ENCODE measurements at places on chromosomes 3 and 15. TPM values are rescaled to one million over a fixed set of nuclear protein-coding genes. Genes with fewer than 3 reads are reported as not detected.

DNA sequence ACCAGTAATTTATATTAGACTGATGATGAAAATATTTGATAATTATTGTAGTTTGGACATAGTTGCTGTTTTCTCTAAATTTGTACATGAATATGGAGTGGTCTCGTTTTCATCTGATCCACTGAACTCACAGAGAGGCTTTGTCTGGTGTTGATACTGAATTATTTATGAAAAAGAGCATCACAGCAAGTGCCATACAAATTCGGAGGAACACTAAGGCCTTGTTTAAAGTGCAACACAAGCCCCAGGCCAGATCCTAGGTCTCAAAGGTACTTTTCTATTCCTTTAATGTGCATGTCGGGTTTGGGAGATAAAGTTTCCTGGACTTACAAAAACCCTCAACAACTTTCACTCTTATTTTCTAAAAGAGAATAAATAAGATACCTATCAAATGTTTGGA lies 796.8 kb upstream of the EPHA6 start:
- DNase-seq: no peak

FOXB1 gene
- total RNA-seq: 0.09 TPM

COL6A5 gene
- not detected for total RNA-seq

- no peak for DNase-seq
Observed at GRCh38 chr3:194277786-194278130, 73.4 kb downstream of the CPN2 start.

DNA sequence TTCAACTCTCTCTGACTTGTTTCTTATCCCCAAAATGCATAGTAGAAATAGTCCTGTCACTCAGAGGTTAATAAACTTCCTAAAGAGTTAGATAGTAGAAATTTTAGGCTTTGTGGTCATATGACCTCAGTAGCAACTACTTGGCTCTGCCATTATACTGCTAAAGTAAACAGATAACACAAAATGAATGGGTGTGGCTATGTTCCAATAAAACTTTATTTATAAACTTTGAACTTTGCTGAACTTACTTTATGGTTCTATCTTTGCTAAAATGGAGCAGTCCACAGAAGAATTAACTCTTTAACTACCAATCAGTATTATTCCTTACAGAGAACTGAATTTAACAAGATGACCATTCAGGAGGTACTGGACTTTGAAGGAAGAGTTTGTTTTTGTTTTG lies 393.6 kb upstream of the CDIN1 start:
- no peak for DNase-seq

DNA sequence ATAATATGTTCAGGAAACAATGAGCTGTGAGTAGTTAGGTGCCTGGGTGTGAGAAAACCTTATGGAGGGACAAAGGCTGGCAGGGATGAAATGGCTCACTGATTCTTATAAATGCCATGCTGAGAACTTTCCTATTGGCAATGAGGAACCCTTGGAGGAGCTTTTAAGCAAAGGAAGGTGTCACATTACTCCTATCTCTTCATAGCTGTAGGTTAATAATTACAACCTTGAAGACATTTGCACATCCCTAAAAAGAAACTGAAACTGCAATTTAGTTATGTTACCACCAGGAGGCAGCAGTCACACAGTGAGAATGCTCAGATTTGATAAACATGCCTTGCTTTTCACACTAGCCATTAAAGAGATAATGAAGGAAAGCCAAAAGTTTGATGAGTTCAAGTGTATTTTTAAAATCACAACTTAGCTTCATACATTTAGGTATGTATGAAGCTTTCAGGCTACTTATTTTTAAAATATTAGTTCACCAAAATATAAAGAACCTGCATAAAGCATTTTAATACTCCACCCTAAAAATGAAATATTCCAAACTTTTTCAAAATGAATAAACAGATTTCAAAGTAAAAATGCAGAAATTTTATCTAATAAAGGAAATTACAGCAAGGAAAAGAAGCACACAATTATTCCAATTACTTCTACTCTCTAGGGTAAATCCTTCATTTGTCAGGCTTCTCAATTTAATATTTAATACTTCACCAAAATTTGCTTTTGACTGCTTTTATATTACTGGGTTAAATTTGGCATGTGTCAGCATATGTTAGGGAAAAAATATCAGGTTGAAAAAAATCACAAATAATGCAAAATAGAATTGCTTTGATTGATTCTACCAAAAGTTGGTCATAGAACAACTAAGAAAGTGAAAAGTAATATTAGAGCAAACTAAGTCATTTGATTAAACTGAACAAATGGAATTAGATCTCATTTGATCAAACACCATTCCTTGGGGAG lies 136.9 kb upstream of the SLC2A2 start:
- DNase-seq: no peak

DNA sequence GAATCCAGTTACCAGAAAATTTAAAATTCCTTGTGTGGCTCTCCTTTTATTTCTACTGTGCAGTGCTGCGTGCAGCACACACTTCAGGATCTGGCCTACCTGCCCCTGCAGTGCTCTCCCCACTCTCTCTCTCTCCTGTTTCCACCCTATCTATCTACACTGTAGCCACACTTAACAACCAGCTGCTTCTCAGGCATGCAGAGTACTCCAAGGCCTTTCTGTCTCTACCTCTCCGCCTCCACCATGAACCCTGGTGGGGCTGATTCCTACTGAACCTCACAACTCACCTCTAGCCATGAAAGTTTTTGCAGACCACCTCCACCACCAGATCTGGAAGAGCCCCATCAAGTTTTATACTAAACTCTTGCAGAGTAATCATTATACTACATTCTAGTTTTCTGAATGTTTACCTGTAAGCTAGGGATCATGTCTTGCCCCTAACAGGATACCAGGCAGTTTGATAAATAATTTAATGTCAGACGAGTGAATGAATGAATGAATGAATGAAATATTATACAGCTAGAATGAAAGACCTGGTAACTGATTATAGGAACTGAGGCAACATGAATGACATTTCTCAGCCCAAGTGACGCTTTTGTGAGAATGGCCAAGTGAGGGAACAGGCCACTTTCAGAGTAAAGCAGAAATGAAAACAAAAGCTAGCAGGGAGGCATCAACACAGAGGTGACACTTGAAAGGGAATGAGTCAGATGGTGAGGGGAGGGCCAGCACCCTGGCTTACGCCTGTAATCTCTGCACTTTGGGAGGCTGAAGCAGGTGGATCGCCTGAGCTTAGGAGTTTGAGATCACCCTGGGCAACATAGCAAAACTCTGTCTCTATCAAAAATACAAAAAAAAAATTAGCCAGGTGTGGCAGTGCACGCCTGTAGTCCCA lies 363.5 kb downstream of the FOXP1 start:
- no peak for DNase-seq

DNA sequence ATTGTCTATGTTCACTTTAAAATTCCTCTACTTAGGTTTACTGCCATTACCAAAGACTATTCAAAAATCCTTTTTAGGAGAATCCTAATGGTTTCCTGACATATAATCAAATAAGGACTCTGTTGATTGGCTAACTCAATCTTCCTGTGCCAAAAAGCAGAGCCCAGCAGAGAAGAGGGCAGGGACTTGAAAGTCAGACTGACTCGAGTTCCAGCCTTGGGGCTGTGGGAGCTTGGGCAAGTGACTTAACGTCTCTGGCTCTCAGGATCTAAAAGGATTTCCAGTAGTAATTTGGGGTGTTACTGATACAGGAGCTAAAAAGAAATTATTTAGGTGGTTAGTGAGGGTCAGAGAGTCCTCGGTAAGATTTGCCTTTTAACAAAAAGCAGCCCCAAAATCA lies 10.9 kb downstream of the CCR5 start:
- DNase-seq: no peak

- DNase-seq: no peak
Observed at GRCh38 chr15:50605462-50605861, 59.0 kb upstream of the USP50 start.

SPTBN5 gene
- total RNA-seq: 0.10 TPM

DNA sequence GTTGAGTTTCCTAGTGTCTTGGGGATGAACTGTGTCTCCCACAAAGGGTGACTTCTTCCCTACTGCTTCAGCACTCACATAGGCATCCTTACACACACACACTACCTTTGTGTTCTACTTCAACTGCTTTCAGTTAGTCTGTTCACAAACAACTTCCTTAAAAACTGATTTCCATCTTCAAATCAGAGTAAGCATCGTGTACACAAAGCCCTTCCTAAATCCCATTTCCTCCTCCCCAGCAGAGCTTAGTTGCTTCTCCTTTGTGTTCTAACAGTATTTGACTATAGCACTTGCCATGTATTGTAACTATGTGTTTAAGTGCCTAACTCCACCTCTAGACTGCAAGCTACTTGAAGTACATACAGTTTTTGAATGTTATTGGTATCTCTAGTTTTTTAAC lies 71.7 kb downstream of the TNIK start:
- no peak for DNase-seq
